GM18507 (cell line): ENCODE measurements at places on chromosomes 1 and 21.
A peak's percentile ranks its signal among the peaks of the same experiment; 100 is the strongest.

- no peak for DNase-seq
These were observed 42.4 kb downstream of the TNFSF4 start for GRCh38 chr1:173164686-173165085.

DNA sequence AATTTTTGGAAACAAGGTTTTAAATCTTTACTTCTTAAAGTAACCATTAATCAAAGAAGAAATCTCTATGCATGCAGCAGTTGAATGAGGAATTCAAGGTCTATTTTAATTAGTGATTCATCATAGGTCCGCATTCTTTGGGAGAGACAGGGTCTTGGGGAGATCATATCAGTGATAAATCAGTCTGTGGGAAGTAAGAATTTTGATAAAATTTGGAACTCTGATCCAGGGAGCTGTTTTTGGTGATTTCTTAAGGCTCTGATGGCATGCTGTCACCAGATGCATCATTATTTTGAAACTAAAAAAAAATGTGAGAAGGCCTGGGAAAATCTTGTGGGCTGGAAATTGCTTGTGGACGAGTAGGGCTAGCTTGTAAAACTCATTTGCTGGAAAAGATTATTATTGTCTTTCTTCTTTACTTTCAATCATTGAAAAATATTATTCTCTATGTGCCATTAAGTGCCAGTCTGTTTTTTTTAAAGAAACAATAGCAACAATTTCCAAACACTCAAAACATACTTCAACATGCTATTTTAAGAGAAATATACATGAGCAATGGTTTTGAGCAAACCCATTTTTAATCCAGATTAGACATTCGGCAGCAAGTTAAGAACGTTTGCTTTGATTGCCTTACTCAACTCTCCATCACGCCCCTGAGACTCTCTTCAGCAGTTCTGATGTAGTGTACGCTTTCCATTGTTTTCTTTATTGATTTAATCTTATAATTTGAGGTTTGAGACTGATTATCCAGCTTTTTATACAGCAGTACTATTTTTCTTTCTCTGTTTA is 62.6 kb downstream of the ZBTB18 start:
- no peak for DNase-seq

- no peak for DNase-seq
These were observed 5.2 kb downstream of the BRINP3 start for GRCh38 chr1:190472494-190472893.

GRCh38 chr1:204043680-204044079 is 29.2 kb upstream of the SOX13 start:
- no peak for DNase-seq

DNA sequence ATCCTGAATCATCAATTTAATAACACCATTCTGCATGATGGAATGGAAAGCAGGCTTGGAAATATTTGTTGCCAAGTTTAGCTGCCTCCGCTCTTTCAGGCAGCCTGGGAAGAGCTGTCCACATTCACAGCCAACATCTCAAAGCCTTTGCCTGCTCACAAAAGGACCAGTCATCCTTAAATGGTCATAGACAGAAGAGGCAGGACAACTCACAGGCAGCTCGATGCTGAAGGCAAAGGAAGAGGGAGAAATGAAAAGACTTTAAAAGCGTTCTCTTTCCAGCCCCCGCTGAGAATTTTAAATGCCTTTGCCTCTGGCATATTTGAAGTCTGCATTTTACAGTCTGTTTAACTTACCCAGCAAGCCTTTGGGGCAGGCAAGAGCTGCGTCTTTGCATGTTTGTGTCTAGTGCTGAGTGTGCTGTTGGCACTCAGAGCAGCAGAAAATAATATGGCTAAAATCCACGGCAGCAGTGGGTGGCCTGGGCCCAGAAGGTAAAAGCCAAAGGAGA is 68.9 kb downstream of the NMNAT2 start:
- DNase-seq = no peak

- DNase-seq = no peak
These were observed 11.8 kb downstream of the DENND4B start for GRCh38 chr1:153934746-153935145.

- no peak for DNase-seq
These were observed 15.2 kb upstream of the NBPF1 start for GRCh38 chr1:16628361-16629111.

- DNase-seq = no peak
These were observed 114.8 kb downstream of the CNIH3 start for GRCh38 chr1:224730965-224731364.

DNA sequence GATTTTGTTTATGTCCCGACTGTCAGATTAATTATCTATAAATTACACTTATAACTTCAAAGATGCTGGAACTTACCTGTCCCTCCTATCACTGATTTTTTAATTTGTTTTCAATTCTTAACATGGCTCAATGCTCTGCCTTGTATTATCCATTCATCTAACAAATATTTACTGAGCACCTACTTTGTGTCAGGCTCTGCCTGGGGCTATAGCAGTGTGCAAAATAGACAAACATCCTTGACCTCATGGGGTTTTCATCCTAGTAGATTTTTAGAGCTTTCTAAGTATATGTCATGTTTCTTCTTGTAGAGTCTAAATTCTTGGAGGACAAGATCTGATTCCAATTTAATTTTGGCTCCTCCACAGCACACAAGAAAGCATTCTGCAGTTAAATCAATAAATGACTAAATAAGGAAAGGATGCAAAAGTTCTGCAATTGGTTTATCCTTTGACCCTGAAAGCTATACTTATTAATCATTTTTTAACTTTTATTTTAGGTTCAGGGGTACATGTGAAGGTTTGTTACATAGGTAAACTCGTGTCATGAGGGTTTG is 10.8 kb upstream of the SMYD2 start:
- DNase-seq = no peak

- peak; percentile 56 for DNase-seq
These were observed 17.6 kb upstream of the CLIC4 start for GRCh38 chr1:24727501-24728216.

- DNase-seq = no peak
These were observed 6.0 kb upstream of the PLA2G2C start for GRCh38 chr1:20192364-20192763.

DNA sequence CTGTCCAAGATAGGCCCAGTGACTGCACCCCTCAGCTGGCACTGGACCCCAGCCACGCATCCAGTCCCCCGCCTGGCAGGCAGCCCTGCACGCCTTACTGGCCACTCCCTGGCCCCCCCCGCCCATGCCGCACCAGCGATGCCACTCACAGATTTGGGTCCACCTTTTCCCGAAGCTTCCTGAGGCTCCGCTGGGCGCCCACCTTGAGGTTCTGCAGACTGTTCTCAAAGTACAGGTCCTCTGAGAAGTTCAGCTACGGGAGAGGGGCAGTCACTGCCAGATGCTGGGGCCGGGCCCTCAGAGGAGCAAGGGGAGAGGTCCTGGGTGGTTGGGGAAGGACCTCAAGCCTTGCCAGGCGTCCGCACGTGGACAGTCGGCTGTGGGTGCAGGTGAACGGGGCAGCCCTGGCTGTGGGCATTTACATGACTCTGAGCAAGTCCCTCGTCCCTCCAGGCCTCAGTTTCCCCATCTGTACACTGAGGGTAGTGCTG is 8.1 kb downstream of the PRXL2B start:
- no peak for DNase-seq

GRCh38 chr1:151823175-151823574 is 8.4 kb downstream of the RORC start:
- no peak for DNase-seq

DNA sequence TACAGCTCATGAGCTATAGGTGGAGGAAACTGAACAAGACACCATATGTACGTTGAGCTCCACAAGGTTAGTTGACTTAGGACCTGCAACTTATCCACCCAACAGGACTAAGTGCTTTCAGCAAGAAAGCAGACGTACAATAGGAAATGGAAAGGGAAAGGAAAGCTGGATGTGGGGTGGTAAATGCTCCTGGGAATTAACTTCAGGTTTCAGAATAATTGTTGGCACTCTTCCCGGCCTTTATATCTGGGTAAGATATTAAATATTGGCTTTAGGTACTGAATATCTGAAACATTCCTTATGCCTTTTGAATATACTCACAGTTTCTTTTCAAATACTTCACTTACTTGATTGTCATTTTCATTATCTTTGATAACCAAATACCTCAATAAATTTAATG is 36.3 kb downstream of the GLMN start:
- DNase-seq = no peak

DNA sequence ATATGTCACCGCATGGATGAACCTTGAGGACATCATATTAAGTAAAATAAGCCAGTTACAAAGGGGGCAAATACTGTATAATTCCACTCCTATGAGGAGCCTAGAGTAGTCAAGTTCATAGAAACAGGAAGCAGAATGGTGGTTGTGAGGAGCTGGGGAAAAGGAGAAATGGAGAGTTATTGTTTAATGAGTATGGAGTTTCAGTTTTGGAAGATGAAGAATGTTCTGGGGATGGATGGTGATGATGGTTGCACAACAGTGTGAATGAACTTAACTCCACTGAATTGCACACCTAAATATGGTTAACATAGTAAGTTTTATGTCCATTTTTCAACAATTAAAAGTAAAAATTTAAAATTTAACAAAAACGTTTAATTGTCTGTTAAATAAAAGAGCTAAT is 220.9 kb upstream of the JUN start:
- DNase-seq = no peak

- DNase-seq = no peak
These were observed 111.0 kb downstream of the PTPN14 start for GRCh38 chr1:214440219-214440965.

DNA sequence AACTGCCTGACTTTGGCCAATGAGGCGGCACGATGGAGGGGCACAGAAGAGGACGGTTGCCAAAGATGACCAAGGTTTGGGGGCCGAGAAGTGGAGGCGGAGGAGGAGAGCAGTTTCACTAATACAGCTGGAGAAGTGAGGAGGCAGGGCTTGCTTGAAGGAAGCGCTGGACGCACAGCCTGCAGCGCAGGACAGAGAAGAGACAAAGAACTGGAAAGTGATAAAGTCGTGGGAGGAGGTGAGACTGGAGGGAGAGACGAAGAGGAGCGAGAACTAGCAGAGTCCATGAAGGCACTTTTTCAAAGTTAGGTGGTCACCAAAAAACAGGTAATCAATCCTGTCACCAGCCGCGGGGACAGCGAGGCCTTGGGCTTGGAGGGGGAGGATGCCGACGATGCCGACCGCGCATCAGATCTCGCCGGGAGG is 771 bp downstream of the PACC1 start:
- DNase-seq = no peak
